ENCODE measurements at places on chromosomes 6 and 20.

DNA sequence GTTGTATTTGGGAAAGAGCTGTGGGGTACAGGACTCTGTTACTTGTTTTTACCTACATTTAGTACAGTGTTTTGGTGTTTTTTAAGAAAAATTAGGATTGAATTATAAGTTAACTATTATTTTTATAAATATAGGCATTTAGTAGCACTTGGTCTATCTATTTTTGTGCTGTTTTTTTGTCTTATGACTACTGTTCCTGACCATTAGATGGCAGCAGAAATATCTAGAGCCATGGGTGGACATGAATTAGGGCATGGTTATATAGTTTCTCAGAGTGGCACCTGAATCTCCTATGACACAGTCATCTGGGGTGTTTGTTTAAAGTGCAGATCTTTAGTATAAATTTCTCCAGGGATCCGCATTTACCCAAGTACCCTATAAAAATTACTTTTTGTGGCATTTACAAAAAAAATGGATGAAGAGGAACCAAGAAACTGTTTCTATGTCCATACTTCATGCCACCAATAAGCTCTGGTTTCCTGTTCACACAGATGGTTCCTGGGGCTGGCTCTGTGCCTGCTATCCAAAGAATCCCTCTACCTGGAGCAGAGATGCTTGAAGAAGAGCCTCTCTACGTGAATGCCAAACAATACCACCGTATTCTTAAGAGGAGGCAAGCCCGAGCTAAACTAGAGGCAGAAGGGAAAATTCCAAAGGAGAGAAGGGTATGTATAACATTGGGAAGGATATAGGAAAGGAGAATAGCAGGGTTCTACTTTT, 19.8 kb downstream of the NFYA start:
- peak; percentile 54 for DNase-seq

- peak; percentile 1 for DNase-seq
Measured at GRCh38 chr20:54397292-54398140, 77.9 kb upstream of the DOK5 start.

GRCh38 chr20:58697867-58698703, 5.5 kb downstream of the NPEPL1 start:
- DNase-seq = no peak

- DNase-seq = no peak
Measured at GRCh38 chr6:55108134-55109130, 65.9 kb upstream of the HCRTR2 start.

DNA sequence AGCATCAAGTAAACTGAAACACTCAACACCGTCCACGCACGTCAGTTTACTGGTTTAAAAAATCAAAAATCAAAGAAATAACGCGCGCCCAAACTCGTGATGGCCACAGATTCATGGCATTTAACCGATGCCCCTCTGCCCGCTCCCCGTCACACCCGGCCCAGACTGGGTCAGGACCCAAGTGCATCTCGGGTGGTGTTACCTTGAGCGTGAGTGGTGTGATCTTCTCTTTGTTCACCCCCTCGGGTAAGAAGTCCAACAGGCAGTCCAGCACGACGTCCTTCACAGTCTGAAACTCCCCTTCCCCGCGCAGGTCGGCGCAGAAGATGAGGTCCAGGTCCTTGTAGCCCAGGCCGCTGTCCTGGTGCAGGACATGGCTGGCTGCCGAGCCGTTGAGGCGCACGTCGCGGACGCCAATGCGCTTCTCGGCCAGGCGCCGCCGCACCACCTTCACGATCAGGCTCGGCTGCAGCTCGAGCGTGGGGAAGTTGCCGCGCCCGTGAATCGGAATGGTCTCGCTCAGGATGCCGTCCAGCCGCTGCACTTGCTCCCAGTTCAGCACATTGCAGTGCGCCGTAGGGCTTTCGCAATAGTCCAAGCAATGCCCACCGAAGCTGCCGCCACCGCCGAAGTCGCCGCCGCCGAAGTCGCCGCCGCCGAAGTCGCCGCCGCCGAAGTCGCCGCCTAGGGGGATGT, 945 bp downstream of the TENT5A start:
- peak; percentile 77 for DNase-seq

- no peak for DNase-seq
Measured at GRCh38 chr6:157571269-157571668, 190.3 kb downstream of the ZDHHC14 start.

DNA sequence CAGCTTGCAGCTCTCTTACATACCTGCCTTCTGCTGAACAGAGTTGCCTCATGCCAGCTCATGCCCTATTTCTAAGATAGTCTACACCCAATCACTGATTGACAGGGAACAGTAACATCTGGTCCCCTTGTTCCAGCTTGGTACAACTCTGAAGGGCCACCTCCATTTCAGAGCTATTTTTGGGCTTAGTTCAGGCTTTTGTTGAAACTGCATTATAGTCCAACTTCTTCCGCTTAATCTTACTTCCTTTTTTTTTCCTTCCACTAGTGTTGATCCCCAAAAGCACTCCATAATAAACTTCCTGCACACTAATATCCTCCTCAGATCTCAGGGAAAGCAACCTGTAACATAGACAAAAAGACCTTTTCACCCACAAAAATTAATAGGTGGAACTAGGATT, 65.7 kb upstream of the TNFRSF21 start:
- DNase-seq = no peak

DNA sequence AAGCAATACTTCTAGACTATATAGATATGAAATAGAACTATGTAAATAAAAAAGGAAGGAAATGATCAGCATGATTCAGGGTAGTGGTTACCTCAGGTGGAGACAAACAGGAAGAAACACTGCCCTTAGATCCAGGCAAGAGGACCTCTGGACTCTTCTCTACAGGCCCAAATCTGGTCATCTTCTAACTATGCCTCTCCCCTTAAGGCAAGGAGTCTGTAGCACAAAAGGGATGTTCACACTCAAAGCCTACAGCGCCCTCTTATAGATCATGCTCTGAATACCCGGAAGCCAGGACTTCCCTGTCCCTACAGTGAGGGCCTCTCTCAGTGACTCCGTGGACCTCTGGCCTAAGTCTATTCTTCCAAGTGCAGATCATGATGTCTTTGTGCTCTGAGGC, 30.4 kb upstream of the HIVEP2 start:
- no peak for DNase-seq

- DNase-seq = no peak
Measured at GRCh38 chr20:4233520-4233919, 218.2 kb upstream of the RNF24 start.

DNA sequence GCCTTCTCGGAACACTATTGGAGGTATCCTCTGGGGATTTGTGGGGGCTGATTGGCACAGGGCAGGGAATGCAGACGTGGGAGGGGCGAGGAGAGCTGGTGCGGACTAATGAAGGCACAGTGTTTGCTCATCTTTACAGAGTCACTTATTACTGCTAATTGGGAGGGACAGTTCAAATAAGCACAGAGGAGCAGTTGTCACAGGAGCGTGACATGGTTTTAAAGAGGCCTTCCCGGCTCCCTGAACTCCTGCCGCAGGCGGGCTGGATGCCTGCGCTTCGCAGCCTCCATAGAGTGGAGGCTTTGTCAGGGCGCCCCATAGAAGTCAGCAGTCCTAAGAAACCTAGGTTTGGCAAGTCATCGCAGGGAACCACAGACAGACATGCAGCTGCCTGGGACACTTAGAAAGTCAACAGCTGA, 149.6 kb downstream of the LINC00237 start:
- DNase-seq = no peak

DNA sequence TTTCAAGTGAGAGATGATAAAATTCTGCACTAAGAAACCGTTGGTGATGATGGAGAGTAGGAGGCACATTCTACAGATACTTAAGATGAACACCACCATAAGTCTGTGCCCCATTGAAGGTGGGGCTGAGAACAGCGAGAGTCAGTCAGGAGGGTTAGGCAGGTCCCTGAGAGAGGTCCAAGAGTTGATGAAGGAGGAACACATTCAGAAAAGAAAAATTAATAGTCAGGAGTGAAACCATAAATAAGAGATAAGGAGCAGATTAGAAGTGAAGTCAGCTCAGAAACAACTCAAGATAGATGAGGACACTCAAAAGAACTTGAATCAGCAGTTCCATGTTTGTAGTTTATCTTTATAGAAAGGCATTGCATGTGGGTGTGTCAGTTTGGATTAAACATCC, 727.2 kb upstream of the MARCKS start:
- DNase-seq = no peak

DNA sequence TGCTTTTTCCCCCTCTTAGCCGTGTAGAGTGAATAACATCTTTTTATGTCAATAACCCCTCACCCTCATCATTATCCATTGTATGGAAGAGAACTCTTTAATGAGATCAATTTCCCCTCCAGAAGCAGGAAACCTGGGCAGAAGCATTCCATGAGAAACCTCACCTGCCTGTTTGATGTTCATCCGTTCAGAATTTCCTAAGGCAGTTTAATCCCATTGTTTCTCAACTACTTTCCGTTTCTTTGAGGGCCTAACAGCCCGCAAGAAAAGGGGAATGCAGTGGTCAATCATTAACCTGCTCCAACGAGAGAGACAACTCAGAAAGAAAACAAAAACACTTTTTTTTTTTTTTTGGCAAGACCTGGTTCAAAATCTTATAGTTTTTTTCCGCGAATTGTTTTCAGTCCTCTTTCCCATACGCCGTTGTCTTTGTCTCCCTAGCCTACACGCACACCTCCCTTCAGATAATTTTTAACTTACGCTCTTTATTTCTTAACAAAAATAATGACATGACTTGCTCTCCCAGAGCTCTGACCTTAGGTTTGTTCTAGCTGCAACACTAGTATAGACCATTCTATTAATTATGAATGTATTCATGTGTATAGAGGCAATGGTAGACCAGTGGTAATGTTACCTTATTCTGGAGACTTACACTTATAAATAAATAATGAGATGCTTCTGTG, 25.6 kb upstream of the ID4 start:
- DNase-seq = no peak

DNA sequence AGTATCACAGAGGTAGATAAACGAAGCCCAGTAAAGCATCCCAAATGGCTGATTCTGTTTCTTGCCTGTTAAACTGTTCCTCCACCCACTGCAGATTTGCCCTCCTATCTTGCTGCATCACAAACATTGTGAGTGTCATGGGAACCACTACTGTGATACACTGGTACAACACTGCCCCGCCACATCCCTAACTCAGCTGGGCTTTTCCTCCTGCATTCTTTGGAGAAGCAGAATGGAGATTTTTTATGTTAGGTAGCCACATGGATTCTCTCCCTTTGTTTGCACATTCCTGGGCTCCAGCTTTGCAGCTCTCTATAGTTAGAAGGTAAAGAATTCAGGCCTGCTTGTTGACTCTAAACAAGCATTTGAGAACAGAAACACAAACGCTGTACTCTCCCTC, 234.1 kb downstream of the TMEM242 start:
- DNase-seq = peak; percentile 68

GRCh38 chr6:14058029-14058695, 59.4 kb upstream of the CD83 start:
- DNase-seq = no peak

DNA sequence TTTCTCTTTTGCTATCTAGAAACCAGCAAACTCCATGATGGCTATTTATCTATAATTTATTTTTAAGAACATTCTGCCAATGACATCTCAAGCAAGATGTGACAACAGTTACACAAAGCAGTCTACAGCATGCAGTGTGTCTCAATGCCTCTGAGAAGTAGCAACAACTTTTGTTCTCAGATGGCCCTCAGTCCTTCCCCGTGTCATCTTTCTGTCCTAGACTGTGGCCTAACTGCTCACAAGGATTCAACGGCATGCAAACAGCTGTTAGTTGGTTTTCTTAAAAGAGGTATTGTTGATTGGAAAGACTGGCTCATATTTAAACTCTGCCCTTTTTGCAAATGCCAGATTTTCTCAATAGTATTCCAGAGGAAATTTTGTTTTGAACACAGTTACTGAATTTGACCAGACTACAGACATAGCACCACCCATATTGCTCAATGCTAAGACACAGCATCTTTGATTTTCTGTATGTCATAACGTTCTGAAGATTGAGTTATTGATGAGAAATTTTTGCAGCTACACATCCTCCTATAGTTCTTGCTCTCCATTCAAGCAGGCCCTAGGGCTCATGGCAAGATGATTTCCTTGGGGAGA, 26.1 kb upstream of the F13A1 start:
- no peak for DNase-seq

- DNase-seq = peak; percentile 83
Measured at GRCh38 chr20:49685809-49686208, 27.9 kb downstream of the B4GALT5 start.

DNA sequence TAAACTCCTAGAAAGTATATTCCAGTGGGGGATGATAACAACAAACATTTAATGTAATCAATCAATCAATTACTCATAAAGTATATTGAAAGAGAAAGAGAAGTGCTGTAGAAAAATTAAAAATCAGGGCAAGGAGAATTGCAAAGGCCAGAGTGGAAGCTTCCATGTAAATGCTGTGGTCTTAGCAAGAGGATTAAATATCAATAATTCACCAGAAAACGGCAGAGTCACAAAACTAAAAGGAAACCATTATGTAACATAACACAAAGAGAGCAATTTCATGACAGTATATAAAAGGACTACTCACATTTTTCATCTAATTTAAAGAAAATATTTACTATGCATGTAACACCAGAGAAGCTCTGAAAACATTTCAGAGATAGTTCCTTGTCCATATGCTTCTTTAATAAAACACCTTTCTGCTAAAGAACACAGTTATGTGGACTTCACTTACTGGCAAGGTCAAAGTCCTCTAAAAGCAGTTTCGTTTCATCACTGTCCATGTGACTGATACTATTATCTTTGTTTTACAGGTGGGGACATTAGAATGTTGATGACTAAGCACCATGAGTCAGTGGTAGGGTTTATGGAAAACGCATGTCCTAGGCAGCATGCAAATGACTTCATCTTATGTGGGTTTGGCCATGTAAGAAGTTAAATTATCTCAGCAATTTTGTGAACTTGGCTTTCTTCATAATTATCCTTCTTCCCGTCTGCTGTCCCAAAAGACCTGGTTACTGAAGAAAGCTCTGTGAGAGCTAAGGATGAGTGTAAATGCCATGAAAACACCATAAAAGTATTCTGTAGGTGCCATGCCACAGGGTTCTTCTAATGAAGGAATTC, 185.8 kb upstream of the TENT5A start:
- DNase-seq = peak; percentile 92

- DNase-seq = no peak
Measured at GRCh38 chr6:47404435-47404834, 73.2 kb upstream of the CD2AP start.

GRCh38 chr6:41066867-41067304, 5.3 kb downstream of the OARD1 start:
- DNase-seq = peak; percentile 77

- DNase-seq = no peak
Measured at GRCh38 chr6:55511122-55511800, 67.7 kb downstream of the HMGCLL1 start.

DNA sequence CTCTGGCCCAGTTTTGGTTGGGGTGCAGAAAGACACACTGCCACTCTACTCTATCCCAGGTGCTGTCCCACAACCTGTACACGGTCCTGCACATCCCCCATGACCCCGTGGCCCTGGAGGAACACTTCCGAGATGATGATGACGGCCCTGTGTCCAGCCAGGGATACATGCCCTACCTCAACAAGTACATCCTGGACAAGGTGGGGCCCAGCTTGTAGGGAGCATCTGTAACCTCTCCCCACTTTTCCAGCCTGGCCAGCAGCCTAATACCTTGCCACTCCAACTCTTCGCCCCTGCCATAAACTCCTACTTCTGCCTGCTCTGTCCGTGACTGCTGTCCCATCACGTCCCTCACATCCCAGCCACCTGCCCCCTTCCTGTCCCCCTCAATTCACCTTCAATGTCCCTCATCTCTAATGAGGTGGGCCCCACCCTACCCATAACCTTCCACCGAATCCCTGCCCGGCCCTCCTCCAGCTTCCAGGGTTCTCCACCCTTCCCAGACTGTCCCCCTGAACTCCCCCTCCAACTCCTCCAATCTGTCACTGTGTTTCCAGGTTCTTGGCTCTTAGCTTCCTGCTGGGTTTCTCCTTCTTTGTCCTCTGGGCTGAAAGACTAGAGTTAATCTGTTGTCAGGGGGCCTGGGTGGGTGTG, 12.1 kb downstream of the DEF6 start:
- no peak for DNase-seq

Data from GM23248 (cell line).